ENCODE measurements at places on chromosomes 16 and 17.

GRCh38 chr17:65085951-65086350 lies 29.4 kb upstream of the GNA13 start:
- DNase-seq, result no peak

GRCh38 chr17:41917679-41918313 lies 955 bp downstream of the ACLY start:
- DNase-seq, result no peak

GRCh38 chr17:76102944-76103273 lies 678 bp downstream of the EXOC7 start:
- DNase-seq, result no peak

- DNase-seq, result no peak
Measured at GRCh38 chr17:40872416-40872815, 5.4 kb upstream of the KRT12 start.

GRCh38 chr16:52251495-52251894 lies 295.4 kb downstream of the TOX3 start:
- DNase-seq, result no peak

- DNase-seq, result no peak
Measured at GRCh38 chr17:35847633-35848373, 20.9 kb downstream of the HEATR9 start.

DNA sequence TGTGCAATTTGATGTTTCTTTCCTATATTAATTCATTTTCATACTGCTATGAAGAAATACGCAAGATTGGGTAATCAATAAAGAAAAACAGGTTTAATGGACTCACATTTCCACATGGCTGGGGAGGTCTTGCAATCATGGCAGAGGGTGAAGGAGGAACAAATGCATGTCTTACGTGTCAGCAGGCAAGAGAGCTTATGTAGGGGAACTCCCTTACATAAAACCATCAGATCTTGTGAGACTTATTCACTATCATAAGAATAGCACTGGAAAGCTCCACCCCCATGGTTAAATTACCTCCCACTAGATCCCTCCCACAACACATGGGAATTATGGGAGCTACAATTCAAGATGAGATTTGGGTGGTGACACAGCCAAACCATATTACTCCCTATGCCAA lies 418.9 kb upstream of the MAF start:
- DNase-seq, result no peak

GRCh38 chr16:70680495-70681381 lies 5.1 kb downstream of the MTSS2 start:
- DNase-seq, result no peak

DNA sequence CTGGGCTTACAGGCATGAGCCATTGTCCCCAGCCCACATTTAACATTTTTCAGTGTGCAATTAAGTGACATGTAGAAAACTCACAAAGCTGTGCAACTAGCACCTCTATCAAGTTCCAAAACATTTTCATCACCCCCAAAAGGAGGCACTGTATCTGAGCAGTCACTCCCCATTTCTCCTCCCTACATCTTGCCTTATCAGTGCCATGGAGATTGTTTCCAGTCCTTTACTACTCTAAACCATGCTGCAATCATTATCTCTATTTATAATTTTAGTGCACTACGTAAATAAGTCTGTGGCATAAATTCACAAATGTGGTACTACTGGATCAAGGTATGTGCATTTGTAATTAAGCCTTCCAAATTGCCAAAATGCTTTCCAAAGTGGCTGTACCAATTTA lies 7.6 kb downstream of the MRPS23 start:
- no peak for DNase-seq

- DNase-seq, result no peak
Measured at GRCh38 chr17:52233176-52233575, 74.7 kb upstream of the CA10 start.

- DNase-seq, result no peak
Measured at GRCh38 chr17:69528035-69528434, 113.5 kb downstream of the MAP2K6 start.

DNA sequence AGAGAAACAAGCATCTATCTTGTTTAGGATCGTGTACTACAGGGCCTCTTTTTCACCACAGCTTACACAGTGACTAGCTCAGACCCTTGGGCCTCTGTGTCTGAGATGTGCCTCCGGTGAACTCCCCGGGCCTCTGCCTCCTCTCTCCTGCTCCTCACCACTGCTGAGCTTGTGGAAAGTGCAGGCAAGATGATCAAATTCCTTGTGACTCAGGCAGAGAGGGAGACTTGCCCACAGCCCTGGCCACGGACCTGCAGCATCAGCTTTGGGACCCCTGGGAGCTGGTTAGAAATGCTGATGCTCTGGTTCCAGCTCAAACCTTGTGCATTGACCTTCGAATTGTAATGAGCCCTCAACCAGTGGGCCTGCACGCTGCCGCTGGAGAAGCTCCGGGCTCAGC lies 79.8 kb downstream of the ZDHHC7 start:
- DNase-seq, result no peak

- no peak for DNase-seq
Measured at GRCh38 chr16:55149622-55150021, 174.4 kb upstream of the IRX6 start.

DNA sequence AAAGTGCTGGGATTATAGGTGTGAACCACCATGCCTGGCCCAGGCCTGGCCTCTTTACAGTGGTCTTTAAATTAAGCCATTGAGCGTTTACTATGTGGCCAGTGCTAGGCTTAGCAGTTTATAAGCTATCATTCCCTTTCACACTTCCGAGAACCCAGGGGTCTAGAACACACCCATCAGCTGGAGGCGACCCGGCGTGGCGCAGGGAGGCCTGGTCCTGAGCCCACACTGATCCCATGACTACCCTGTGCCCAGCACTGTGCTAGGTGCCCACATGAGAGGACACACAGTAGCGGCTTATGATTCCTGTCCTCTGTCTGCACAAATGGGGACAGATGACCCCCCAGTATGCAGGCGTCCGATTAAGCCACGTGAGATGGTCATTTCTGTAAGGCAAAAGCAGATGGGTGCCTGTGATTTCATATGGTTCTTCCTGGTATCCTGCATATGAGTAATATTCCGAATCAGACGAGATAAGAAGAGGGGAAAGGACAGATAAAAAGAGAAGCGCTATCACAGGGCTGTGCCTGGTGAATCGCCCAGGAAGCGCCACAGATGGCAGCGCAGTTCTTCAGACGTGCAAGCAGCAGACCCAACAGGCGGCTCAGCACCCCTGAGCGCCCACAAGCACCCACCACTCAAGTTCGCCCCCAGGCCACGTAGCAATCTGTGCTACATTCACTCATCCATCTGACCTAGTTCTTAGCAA lies 5.3 kb downstream of the OSGIN1 start:
- no peak for DNase-seq

DNA sequence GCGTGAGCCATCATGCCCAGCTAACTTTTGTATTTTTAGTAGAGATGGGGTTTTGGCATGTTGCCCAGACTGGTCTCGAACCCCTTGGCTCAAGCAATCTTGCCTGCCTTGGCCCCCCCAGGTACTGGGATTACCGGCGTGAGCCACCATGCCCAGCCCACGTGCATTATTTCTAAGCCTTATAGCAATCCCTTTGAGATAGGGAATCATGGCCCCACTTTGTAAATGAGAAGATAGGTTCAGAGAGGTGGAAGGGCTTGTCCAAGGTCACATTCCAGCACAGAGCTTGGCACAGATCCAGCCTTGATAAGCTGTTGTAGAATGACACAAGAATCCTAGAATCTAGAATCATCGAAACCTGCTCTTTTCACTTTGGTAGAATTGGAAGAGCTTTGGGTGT lies 4.2 kb upstream of the PYCARD start:
- no peak for DNase-seq

- no peak for DNase-seq
Measured at GRCh38 chr17:3804503-3804931, 3.5 kb upstream of the ITGAE start.

- no peak for DNase-seq
Measured at GRCh38 chr16:9911231-9911630, 271.0 kb downstream of the GRIN2A start.

DNA sequence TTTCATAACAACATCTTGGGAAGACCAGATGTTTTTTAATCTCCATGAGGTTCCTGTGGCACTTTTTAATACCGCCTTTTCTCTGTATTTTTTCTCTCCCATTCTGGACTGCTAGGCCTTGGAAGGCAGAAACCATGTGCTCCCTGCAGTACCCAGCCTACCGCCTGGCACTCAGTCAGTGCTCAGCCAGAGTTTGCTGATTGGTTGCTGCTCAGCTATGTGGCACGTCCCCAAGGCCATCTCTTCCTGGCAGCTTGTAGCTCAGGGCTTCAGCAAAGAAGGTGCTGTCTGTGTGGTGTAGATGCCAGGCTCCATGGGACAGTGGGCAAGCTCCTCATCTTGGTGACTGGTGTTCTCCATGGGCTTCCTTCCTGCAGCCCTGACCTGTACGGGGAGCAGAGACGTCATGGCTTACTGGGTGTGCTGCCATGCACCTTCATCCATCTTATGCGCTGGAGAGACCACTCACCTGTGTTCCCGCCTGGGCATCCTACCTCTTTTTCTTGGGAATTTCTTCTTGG lies 86.7 kb downstream of the CLEC16A start:
- DNase-seq, result no peak

GRCh38 chr16:12747261-12747660 lies 56.4 kb downstream of the CPPED1 start:
- no peak for DNase-seq

DNA sequence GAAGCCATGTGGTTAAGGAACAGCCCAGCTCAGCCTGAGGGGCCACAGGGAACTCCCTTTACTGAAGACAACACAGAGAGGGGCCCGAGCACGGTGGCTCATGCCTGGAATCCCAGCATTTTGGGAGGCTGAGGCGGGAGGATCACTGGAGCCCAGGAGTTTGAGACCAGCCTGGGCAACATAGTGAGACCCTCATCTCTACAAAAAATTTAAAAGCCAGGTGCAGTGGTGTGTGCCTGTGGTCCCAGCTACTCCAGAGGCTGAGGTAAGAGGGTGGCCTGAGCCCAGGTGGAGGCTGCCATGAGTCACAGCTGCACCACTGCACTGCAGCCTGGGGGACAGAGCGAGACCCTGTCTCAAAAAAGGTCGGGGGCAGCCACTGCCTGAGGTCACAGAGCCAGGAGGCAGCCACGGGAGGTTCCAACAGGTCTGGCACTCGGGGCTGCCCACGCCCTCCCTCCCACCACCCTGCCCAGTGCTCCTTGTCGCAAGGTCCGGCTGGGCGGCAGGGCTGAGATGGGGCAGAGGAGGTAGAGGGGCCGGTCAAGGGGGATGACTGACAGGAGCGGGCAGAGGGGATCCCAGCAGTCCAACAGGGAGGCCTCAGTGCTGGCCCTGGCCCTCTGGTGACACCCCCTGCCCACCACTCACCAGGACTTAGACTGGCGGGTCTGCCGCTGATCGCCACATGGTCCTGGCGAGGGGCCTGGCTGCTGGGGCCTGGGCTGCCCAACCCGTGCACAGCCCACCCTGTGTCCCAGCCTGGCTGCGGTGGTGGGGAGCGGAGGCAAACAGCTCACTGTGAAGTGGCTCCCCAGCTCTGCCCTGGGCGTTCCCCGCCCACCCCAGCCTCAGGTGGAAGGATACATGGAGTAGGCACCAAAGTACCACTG lies 3.4 kb downstream of the CYBA start:
- no peak for DNase-seq

Measured in neuronal stem cell (in vitro differentiated cells).